Mesothelial cell of epicardium (in vitro differentiated cells): ENCODE measurements at places on chromosomes 5 and 9. TPM values are rescaled to one million over a fixed set of nuclear protein-coding genes. Genes with fewer than 3 reads are reported as not detected.

The FGF10 gene
- total RNA-seq, result 0.22 to 0.31 TPM in 2 of 3 replicates, not detected in the other

The SLC25A46 gene
- total RNA-seq, result 31.4 to 36.9 TPM (median 32.1 TPM) in 3 replicates

The TERT gene
- total RNA-seq, result 0.16 to 0.33 TPM (median 0.20 TPM) in 3 replicates

The GRIA1 gene
- 1.2 to 1.8 TPM (median 1.3 TPM) in 3 replicates for total RNA-seq

The CCL27 gene
- total RNA-seq, result 0.61 to 0.84 TPM in 2 of 3 replicates, not detected in the other

DNA sequence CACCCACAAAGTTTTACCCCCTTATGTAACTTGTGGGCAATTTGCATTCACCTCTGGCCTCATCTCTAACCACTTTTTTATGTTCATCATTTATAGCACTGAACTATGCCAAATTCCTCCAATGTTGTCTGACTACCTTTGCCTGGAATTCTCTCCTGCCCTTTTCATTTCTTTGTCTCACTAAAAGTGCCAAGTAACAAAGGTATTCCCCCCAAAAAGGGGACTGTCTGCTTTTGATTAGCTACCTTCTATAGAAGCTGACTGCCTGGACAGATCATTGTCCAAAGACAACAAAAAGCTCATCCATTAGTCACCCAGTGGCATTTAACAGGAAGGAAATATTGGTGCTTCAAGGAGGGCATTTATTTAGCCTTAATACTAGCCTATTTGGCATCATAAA lies 189.9 kb upstream of the VCAN start:
- no peak overlapping the region for H3K4me3 ChIP-seq
- H3K27ac ChIP-seq, result peak overlapping the region; percentile 27
- no peaks in the 10 kb centered on the region for H3K27me3 ChIP-seq
- H3K4me1 ChIP-seq, result peaks cover 20% of the 10 kb centered on the region

- H3K36me3 ChIP-seq, result no peaks in the 10 kb centered on the region
- no peak for DNase-seq
- H3K4me1 ChIP-seq, result peaks cover 4% of the 10 kb centered on the region
- no peak overlapping the region for H3K27ac ChIP-seq
- H3K27me3 ChIP-seq, result peaks cover 4% of the 10 kb centered on the region
These were observed 246.3 kb downstream of the PBX3 start for GRCh38 chr9:125993466-125993865.

DNA sequence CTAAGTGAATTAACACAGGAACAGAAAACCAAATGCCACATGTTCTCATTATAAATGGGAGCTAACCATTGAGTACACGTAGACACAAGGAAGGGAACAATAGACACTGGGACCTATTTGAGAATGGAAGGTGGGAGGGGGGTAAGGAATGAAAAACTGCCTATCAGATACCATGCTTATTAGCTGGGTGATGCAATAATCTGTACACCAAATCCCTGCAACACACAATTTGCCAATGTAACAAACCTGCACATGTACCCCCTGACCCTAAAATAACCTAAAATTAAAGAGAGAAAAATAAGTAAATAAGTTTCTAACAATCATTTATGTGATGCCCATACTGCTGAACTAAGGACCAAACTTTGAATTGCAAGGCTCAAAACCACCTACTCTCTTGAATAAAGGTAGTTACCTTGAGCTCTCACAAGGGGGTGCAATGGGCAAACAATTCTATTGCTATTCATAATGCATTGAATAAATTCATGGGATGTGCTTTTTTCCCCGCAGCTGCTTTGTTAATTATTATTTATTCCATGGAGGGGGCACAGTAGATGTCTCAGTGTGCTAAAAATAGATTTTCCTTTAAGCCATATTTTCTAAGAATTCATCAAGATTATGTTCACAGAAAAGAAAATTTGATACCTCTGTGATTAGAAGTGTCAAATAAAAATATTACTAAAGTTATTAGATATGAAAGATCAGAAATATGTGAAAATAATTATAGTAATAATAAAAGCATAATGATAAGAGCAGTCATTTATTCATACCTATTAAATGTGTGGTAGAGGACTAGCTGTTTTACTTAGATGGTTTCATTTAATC lies 76.2 kb upstream of the PTPN3 start:
- no peak overlapping the region for H3K27ac ChIP-seq
- no peak overlapping the region for H3K4me3 ChIP-seq
- peaks cover 6% of the 10 kb centered on the region for H3K36me3 ChIP-seq
- DNase-seq, result no peak
- H3K4me1 ChIP-seq, result peaks cover 6% of the 10 kb centered on the region

GRCh38 chr9:81237565-81238231 lies 451.6 kb downstream of the TLE1 start:
- H3K36me3 ChIP-seq, result no peaks in the 10 kb centered on the region
- H3K27me3 ChIP-seq, result no peaks in the 10 kb centered on the region
- DNase-seq, result no peak
- no peak overlapping the region for H3K4me3 ChIP-seq
- peaks cover 3% of the 10 kb centered on the region for H3K4me1 ChIP-seq

GRCh38 chr9:130320723-130321481 lies 55.3 kb downstream of the HMCN2 start:
- no peak overlapping the region for H3K27ac ChIP-seq
- H3K4me1 ChIP-seq, result peaks cover 12% of the 10 kb centered on the region
- no peaks in the 10 kb centered on the region for H3K36me3 ChIP-seq
